Stimulated activated naive CD4-positive, alpha-beta T cell (primary cell): ENCODE measurements at places on chromosomes 12 and 14.

GRCh38 chr12:32669584-32669983 lies 9.5 kb upstream of the DNM1L start:
- DNase-seq = no peak

DNA sequence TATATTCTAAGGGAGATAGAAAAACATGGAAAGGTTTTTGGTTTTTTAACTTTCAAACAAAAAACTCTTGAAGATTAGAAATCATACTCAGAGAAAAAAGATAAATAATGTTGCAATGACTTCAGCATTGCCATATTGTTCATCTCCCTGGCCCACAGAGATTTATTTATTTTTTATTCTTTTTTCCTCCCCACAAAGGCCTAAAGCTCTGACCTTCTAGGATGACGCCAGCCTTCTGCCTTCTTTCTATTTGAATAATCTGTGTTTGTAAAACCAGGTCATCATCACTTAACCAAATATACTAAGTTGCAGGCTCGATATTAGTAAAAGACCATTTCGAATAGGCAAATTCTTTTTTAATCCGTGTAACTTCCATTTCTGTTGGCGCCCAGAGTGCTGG lies 4.4 kb upstream of the DCP1B start:
- no peak for DNase-seq

DNA sequence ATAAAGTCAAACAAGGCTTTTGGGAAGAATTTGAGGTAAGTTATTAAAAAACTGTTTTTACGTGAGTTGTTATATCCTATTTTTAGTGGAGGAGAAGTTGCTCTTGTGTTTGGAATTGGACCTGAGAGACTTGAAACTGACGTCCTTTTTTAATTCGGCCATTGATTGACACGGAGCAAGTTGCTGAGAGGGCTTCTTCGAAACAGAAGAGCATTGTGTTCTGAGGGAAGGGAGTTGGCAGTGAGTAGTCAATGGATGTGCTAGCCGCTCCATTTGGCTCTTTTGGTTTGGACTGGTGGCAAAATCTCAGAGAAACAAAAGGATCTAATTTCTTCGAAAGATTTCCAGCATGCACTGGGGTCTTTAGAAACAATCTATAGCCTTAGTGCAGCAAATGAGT lies 37.3 kb downstream of the PTPN11 start:
- DNase-seq = no peak

- no peak for DNase-seq
Measured at GRCh38 chr14:90681929-90682328, 134.3 kb downstream of the TTC7B start.

DNA sequence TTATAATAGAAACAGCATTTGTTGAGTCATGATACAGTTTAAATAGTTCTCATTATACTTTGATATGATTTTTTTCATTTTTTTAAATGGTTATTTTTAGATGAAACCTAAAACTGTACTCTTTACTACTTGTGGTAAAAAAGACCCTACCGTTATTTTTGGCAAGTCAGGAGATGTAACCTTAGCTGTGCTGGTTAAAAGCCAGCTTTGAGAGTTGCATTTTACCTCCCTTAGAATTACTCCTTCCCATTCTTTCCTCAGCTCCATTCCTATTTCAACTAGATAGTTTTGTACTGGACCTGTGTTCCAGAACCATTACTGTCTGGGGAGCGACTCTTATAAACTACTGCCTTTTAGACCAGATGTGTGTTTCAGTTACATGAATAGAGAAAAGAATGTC lies 92.0 kb downstream of the RAD51B start:
- DNase-seq = no peak

DNA sequence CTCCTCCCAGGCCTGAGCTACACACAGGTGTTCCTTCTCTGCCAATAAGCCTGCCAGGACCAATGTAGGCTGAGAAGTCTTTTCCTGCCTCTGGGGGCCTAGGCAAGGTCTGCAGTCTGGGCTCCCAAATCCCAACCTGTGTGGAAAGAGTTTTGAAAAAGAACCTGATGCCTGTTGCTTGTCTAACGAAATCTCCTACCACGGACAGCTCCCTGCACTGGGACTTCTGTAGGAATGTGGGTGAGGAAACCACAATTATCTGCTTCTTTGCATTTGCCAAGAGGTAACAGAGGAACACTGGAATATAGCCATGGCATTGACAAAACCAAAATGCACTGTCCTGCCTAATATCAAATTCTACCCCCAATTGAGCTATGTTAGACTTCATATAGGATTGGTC lies 877.0 kb upstream of the TMEM132C start:
- DNase-seq = no peak

- DNase-seq = no peak
Measured at GRCh38 chr12:109151457-109151856, 35.1 kb downstream of the ACACB start.

DNA sequence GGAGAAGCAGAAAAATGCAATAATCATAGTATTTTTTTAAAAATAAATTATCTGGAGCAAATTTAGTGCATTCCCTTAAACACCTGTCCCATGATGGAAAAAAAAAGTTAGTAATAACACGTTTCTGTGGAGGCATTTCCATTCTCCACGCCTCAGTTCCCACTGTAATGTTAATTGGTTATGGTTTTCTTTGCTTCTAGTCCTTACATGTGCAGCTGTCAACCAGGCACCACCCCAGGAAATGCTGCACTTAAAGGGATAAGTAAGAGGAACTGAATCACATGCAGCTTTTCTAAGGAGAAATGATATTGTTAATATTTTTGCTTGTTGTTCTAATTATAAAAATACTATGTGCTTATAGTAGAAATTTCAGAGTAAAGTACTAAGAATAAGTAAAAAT lies 240.3 kb downstream of the ZFP36L1 start:
- no peak for DNase-seq

GRCh38 chr14:79705126-79705894 lies 506.0 kb downstream of the DIO2 start:
- no peak for DNase-seq

- DNase-seq = no peak
Measured at GRCh38 chr12:87930033-87930432, 99.2 kb downstream of the C12orf50 start.

DNA sequence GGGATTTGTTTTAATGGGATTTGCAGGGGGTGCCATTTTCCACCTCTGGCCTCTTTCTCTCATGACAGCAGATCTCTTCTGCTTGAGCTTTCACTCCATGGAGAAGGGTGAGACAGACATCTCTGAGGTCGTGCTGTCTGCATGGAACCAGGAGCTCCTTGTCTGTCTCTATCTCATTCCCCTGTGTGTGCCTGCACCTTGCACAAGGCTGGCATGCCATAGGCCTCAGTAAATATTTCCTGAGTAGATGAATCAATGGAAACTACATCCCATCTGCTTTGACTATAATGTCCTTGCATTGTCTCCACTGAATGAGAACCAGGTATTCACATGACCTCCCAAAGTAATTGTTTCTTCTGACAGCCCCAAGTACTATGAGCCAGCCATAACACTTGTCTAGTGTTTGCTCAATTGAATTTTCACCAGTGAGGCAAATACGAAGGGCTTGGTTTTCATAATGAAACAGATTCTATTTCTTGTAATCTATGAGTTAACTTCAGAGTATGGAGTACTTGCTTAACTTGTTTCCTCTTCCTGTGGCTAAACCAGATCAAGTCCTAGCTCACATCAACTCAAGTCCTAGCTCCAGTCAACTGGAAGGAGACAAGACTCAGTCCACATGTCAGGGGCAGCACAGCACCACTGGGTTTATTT lies 32.3 kb downstream of the KCNK13 start:
- DNase-seq = no peak

DNA sequence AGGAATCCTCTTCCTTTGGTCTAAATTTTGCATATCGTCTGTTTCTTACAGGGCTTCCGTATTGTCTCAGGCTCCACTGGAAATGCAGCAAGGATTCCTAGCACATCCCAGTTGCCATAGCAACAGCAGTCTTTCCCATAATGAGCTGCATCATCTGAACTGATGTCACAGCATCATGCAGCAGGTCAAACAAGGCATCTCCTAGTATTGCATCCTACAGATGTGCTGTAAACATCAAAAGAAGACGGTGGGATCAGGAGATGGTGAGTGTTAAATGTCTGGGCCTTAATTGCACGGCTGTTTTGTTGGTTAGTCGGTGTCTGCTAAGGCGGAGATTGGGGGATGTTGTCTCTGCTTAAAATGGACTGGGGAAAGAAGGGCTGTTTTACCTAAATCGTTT lies at the start of gene AKAP6:
AKAP6 (plus strand) TSS at position 153 of the 400 bp plus-strand sequence. CDS start 104,196 bp downstream, outside the sequence.
- no peak for DNase-seq

GRCh38 chr14:94816113-94816512 lies 46.2 kb upstream of the GSC start:
- no peak for DNase-seq

DNA sequence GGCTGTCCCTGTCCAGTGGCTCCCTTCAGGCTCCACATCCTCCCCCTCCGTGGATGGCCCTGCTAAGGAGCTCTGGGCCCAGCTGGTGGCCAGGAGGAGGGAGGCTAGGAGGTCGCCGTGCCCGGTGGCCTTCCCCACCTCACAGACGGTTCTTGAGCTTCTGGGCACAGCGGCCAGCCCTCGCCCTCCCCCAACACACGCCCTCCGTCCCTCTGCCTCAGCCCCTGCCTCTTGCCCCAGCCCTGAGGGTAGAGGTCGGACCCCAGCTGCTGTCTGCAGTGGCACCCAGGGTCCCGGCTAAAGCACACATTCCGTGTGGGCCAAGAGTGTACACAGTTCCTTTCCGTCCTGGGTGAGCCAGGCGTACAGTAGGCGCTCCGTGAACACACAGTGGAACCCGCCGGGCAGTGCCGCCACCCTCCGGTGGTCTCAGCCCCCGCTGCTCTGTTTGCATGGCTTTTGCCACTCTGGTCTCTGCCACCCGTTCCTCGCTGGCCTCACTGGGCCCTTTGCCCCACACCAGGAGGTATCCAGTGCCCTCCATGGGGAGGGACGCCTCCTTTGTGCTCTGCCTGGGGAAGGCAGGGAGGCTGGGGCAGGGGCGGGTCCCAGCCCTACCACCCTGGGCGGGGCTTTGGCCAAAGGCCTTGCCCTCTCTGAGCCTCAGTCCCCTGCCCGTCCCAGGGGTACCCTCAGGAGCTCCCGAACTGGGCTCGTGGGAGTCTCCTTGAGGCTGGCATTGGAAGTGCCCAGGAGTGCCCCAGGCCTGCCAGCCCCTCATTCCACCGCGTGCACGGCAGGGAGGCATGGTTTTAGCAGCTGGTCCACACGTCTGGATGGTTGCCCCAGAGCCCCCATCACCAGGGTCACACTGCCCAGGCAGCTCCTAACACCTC lies 13.0 kb downstream of the TRMT61A start:
- no peak for DNase-seq

DNA sequence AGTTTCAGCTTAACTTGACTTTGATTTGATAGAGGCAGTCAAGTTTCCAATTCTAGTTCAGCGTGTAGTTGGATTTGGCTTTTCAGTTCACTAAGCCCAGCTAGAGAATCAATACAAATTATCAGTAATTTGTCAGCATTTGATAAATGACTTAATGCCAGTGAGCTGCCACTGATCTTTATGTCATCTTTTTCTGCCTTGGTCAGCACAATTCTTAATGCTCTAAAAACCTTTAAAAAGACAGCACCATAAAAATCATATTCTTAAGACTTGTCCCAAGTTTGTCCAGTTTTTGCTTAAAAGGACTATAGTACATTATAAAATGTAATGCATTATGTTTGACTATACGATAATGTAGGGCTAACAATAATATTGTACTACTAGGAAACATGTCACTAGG lies 920.5 kb downstream of the LRFN5 start:
- no peak for DNase-seq

GRCh38 chr12:71746974-71747611 lies 7.6 kb upstream of the RAB21 start:
- DNase-seq = peak; percentile 22

GRCh38 chr12:108653082-108653516 lies 19.4 kb upstream of the SELPLG start:
- no peak for DNase-seq

DNA sequence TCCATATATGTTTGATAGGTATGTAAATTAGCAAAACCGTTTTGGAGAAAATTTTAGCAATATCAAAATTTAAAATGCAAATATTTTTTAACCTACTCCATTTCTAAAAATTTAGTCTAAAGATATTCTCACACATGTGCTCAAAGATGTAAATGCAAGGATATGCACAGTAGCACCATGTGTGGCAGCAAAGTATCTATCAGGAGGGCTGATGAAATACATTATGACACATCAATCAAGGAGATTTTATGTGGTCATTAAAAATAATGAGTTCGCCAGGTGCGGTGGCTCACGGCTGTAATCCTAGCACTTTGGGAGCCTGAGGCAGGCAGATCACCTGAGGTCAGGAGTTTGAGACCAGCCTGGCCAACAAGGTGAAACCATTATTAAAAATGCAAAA lies 8.0 kb upstream of the C1R start:
- no peak for DNase-seq

- DNase-seq = no peak
Measured at GRCh38 chr12:27396216-27396815, 50.2 kb upstream of the SMCO2 start.

- DNase-seq = no peak
Measured at GRCh38 chr14:102230481-102231210, 74.3 kb downstream of the MOK start.

DNA sequence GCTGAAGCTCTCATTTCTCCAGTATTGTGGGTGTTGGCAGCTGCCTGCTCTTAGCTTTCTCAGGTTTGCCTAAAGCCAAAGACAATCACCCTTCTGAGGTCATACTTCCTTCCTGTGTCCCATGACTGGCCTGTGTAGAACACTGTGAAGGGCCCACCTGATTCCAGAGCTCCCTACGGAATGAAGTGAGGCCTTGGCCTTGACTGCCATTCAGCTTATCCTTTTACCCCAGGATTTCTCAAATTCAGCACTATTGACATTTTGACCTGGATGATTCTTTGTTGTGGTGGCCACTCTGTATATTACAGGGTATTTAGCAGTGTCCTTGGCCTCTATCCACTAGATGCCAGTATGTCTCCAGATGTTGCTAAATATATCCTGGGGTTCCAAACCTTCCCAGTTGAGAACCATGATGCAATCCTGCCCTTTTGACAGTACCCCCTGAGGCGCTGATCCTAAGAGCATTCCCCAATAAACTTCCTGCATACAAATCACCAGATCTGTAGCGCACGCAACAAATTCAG lies 112.3 kb upstream of the KRR1 start:
- no peak for DNase-seq

DNA sequence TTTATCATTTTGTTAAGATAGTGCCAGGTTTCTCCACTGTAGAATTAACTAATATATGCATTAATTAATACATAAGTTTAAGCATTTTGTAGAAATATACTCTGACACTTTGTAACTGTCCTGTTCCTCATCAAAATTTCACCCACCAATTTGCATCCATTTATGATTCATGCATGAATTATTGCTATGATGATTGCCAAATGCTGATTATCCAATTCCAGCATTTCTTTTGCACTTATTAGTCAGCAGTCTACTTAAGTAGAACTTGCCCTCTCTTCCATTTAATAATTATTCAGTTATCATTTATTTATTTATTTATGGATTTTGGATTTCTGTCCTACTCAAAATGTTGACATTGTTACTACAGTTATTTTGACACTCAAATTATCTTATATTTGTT lies 72.2 kb downstream of the SLC6A15 start:
- DNase-seq = no peak

GRCh38 chr12:112179341-112179740 lies 54.0 kb downstream of the TRAFD1 start:
- DNase-seq = no peak
